Stimulated activated CD4-positive, alpha-beta T cell treated with anti-CD3 and anti-CD28 coated beads, Interleukin-4, amount 100 ng/mL, for 1 hour (primary cell): ENCODE measurements at places on chromosomes 13 and 19.

- peak; percentile 59 for DNase-seq
These were observed 6.8 kb upstream of the ECH1 start for GRCh38 chr19:38838208-38838985.

DNA sequence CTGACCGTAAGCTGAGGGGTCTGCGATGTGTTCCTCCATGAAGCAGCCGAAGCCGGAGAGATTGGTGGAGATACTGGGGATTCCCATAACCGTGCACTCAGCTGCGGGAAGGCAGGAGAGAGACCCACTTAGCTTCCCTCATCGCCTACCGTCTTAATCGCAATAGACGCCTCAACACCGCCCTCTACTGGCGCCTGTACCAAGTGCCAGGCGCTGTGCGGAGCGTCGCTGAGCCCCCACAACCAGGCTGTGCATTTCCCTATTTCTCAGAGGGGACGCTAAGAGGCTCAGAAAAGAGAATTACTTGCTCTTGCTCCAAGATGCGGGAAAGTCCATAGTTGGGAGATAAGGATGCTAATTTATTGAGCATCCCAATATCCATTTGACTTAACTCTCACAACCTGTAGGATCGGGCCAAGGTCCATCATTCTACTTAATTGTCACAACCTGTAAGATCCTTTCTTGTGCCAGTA, 5.8 kb downstream of the FTL start:
- peak; percentile 89 for DNase-seq

DNA sequence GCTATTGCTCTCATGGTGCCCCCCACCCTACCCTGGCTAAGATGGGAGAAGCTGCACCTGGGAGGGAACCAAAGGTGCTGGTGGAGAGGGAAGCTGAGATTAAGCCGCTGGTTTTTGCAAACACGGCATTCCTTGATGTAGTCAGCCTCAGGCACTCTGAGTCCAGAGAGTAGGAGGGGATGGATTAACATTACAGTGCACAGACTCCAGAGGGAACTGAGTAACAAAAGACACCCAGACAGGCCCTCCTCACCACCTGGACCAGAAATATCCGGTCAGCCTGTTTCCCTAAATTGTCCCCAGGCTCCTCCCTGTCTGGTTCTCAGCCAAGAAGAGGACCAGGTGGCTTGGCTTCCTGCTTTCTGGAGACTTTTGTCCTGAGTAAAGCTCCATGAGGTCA, 28.9 kb upstream of the PABPC3 start:
- no peak for DNase-seq

- DNase-seq, result peak; percentile 50
These were observed 24.9 kb upstream of the WDR18 start for GRCh38 chr19:958967-959855.

GRCh38 chr19:15584095-15584494, 30.9 kb upstream of the CYP4F8 start:
- DNase-seq, result no peak

GRCh38 chr19:48512504-48513288, 1.1 kb upstream of the LMTK3 start:
- DNase-seq, result no peak

DNA sequence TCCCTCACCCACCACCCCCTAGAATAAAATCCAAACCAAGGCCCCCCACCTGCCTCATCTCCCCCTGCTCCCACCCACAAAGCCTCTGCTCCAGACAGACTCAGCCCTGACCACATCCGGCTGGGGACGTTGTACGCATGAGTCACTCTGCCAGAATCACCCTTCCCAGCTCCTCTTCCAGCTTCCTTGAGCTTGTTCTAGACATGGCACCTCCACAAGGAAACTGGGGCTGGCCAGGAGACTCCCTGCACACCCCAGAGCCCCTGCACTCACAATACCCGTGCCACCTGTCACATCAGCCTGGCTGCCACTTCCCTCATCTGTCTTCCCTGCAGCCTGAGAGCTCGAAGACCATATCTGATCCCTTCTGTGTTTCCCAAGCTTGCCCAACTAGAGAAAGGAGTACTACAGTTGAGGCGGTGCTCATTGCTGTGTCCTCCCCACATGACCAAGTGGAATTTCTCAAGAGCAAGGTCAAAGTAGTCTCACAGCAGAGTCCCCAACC, 9.7 kb downstream of the DEDD2 start:
- DNase-seq, result no peak

DNA sequence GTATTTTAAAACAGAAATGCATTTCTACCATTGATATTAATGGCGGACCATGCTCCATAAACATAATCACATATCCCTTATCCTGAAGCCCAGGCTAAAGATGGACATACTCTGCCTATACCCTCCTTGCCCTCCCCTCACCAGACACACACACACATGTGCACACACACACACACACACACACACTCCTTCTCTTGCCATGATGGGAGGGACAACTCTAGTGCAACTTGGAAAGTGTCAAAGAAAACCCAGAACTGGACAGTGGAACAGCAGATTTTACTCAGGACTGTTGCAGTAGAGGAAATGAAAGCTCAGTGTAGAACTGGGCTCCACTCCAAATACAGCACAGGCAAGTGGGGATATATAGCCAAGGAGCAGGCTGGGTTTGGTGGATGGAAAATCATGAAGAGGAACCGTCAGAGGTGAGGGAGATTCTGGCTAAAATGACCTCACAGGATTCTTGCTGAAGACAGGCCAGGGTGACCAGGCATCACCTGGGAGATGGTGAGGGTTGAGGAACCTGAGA, 40.8 kb downstream of the TNFRSF19 start:
- no peak for DNase-seq

GRCh38 chr19:34985249-34986022, 14.7 kb upstream of the GRAMD1A start:
- no peak for DNase-seq

- DNase-seq, result no peak
These were observed 1.1 kb downstream of the NUDT19 start for GRCh38 chr19:32692727-32693061.

GRCh38 chr13:41520660-41521630, 63.6 kb downstream of the RGCC start:
- DNase-seq, result no peak

DNA sequence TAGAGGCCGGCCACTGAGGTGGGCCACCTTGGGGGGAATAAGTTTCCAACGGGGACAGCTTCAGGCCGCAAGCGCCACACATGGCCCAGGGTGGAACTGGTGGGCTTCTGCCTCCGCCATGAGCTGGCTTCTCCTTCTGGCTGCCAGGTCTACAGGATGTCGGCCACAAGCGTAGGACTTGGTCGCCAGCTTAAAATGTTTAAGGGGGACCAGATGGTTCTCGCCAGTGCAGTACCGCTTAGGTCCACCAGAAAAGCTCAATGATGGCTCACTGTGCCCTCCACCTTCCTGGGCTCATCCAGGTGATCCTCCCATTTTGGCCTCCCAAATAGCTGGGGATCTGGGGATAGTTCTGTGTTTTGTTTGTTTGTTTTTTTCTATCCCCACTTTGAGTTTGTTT, 38.7 kb upstream of the ZNF254 start:
- DNase-seq, result no peak

GRCh38 chr13:51229731-51230130, 7.5 kb downstream of the FAM124A start:
- DNase-seq, result no peak

DNA sequence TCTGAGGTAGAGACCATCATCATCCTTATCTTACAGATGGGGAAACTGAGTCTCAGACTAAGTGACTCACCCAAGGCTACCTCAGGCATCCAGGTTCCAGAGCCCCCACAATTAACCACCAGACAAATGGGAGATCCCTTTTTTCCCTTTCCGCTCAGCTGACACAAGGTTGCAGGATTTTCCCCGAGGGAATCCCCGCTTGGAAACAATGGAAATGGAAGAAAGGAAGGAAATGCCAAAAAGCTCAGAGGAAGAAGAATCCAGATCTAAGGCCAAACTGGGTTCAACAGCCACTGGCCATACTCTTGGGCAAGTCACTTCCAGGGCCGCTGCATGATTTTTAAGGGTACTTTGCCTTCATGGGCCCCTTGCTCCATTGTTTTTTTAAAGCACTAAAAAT, 1.6 kb downstream of the ZNF71 start:
- DNase-seq, result no peak

DNA sequence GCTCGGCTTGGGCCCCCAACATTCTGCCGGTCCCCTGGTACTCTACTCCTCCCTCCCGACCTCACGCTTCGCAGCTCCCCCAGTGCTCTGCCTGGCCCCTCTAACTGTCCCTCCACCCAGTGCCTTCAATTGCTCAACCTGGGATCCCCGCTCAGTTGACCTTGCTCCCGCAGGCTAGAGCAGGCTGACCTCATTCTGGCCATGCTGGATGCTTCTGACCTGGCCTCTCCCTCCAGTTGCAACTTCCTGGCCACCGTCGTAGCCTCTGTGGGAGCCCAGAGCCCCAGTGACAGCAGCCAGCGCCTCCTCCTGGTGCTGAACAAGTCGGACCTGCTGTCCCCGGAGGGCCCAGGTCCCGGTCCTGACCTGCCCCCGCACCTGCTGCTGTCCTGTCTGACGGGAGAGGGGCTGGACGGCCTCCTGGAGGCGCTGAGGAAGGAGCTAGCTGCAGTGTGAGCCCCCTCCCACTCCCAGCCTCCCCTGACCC, 3.6 kb downstream of the GTPBP3 start:
- DNase-seq, result no peak

DNA sequence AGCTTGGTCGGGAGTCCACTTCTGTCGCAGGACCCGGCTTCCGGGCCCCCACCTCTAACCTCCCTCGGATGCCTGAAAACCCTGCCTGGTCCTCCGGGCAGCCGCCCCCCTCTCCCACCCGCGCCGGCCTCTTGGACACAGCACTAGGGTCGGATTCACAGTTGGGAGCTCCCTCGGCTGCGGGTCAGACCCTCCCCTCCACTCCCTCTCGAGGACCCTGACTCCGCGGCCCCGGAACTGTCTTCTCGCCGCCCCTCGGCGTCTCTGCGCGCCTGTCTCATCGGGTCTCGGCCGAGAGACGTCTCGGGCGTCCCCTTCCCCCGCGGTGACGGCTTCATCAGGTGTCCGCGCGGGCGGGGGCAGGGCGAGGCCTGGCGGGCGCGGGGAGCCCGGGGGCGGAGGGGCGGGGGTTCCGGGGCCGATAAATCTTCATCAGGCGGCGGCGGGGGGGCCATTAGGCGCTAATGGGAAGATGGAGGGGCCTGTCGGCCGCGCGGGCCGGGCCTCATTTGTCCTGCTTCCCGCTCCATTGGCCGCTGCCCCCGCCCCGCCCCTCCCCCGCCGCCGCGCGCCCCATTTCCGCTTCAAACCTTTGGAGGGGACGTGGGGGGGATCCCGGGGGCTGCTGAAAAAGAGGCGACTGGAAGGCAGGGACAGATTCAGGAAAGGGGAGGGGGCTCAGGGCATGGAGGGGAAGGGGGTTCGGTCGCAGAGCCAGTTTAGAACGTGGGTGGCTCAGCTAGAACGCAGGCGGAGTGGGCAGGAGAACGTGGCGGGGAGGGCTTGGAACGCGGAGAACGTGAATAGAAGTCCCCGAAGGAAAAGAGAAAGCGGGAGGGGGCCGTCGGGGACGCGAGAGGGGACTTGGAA, 11.8 kb upstream of the ERFL start:
- peak; percentile 61 for DNase-seq

- DNase-seq, result no peak
These were observed 57.7 kb upstream of the MCF2L start for GRCh38 chr13:112911285-112911701.

DNA sequence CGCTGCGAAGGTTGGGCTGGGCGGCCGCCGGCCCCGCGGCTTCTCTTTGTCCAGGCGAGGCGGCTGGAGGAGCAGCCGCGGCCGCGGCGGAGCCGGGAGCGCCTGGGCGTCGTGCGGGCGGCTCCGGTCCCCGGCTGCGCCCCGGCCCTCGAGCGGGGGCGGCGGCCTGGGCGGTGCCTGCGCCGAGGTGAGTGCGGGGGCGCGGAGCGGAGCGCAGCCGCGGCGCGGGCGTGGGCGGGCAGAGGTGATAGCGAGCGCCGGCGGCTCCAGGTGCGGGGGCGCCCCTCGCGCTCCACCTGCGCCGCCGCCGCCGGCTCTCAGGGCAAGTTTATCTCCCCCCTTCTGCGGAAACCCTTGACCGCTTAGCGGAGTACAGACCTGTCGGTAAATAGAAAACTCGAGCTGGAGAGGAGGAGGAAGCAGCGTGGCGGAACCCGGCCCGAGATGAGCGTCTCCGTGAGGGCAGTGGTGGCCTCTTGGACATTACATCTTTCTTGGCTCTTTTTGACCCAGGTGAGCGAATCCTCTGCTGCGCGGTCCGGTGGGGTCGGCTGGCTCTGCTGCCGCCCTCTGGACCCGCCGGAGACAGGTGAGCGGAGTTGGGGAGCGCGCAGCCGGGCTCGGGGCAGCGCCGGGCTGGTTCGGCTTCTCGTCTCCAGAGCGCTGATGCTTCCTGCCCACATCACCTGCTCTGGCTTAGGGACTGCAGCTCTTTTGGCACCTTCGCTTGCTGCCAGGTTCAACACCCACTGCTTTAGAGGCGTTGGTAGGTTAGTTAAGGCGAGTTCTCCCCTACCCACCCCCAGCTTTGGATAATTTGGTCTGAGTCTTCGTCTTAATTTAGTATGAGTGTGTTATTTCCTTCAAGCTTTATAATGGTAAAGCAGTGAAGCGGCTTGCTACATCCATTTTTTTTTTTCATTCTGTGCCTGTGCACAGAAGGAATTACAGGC, at the start of gene MTUS2:
TSS of gene MTUS2 (plus strand) at position 241 of the 953 bp plus-strand sequence.
- peak; percentile 51 for DNase-seq

DNA sequence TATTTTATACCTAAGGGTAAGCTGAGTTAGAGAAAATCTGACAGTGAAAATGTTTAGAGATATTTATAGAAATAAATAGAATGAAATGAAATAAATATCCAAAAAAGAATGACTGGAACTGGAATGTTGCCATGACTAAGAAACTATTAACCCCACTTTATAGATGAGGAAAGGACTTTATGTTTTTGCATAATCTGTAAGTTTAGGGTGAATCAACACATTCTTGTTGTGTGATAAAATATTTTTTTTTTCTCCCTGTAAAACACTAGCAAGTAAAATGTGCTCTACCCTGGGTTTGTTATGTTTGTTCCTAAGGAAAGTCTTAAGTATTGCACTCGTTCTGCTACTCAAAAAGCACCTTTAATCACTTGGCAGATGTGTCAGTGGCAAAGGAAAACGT, 83.8 kb upstream of the KL start:
- no peak for DNase-seq

DNA sequence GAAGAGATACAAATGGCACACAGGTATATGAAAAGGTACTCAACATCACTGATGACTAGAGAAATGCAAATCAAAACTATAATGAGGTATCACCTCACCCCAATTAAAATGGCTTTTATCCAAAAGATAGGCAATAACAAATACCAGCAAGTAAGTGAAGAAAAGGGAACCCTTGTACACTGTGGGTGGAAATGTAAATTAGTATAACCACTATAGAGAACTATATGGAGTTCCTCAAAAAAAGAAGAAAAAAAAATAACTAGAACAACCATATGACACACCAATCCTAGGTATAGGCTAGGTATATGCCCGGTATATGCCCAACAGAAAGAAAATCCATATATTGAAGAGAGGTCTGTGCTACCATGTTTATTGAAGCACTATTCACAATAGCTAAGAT, 150.9 kb downstream of the VWA8 start:
- DNase-seq, result no peak

- no peak for DNase-seq
These were observed 4.8 kb downstream of the ZBTB7A start for GRCh38 chr19:4061683-4062418.

DNA sequence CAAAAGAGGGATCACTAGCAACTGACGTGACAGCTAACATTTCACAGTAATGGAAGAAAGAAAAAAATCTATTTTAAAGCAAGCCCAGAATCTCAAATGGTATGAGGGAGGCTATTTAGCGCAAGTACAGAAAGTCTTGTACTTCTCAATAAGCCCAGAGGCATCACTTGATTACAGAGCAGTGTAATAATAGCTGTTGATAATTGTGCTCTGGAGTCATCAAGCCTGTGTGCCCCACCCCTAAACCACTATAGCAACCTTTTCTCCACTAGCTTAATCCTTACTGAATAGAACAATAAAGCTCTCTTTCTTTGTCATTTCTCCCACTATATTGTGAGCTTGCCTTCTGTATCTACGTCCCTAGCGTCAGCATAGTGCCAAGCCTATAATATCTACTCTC, 56.6 kb downstream of the FREM2 start:
- DNase-seq, result no peak
